ENCODE measurements at places on chromosomes 6 and 20.

DNA sequence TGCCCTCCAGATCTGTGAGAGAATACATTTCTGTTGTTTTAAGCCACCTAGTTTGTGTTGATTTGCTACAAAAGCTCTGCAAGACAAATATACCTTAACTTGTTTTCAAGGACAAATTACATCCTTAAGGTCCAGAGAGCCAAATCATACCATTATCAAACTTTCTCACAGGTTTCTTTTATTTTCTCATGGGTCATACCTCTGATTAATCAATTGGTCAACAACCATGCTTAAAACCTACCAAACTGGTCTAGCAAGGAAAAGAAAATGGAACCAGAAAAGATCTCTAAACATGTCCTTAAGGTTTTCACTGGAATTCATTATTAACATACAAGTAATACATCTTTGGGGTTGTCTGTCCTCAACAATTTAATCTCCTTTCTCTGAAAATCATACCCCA is 535.0 kb downstream of the CD83 start:
- DNase-seq, result no peak

- DNase-seq, result no peak
Observed at GRCh38 chr6:35673755-35674154, 15.0 kb downstream of the FKBP5 start.

DNA sequence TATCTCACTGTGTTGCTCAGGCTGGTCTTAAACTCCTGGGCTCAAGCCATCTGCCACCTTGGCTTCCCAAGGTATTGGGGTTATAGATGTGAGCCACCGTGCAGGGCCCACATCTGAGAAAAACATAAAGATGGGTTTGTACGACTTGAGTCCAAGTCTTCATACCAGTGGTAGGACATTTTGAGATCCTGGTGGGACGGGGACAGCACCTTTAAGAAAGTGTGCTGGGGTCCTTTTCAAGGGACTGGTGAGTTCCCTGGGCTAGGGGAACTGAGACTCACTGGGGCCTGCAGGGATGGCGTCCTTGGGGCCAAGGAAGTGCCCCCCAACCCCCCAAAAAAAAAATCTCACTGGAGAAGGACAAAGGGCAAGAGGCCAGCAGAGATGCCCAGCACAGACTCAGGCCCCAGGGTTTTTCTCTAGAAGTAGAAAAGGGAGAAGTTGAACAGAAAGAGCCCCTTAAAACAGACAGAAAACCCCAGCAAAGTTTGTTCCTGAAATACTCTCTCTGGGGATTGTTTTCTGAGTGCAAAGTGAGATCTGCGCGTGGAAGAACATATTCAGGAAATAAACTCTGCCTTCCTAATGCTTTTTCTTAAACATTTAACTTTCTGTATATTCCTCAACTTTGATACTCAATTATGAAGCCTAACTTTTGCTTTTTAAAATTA is 10.7 kb downstream of the OSBPL2 start:
- no peak for DNase-seq

DNA sequence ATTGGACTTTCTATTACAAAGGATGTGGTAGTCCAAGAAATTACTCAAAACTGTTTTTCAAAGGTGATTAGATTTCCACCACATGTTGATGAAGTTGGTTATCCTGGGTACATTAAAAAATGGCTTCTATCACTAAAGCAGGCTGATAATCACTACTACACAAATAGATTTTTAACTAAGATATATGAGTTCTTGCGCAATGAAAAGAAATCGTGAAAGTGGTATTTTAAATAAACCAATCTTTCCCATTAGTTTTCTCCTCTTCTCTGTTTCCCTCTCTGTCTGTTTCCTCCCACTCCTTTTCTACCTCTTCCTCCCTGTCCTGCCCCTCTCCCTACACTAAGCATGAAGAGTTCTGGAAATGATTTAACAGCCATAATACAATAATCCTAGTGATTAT is 487.9 kb upstream of the CITED2 start:
- DNase-seq, result no peak

GRCh38 chr6:42423244-42423643 is 28.5 kb downstream of the TRERF1 start:
- DNase-seq, result peak; percentile 91

GRCh38 chr20:25486377-25486776 is 78.9 kb downstream of the GINS1 start:
- DNase-seq, result no peak

DNA sequence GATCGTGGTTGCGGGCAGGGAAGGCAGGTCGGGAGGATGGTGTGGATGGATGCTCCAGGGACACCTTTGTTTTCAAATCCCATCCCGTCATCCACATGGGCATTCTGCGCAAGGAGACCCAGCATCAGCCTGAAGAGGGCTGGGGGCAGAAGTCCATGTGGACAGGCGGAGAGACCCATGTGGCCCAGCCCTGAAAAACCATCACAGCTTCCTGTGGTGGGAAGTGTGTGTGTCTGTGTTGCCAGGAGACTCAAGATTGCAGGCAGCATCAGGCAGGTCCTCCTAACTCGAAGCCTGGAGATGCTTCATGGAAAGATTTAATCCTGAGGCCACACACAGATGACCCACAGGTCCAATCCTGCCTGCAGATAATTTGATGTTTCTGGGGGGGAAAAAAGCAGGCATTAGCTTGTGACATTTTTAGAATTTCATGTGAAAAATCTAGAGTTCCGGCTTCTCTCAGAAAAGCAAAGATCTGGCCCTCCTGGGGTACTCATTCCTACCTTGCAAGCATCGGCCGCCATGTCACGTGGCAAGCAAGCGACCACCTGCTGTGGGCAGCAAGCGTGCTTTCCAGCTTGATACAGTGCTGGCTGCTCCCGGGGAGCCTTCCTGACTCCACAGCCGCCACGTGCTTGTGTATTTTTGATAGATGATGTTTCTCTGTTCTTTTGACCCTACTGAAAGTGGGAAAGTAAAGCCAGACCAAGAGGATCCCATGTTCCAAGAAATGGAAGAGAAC is 25.8 kb downstream of the BCAS4 start:
- DNase-seq, result peak; percentile 73

DNA sequence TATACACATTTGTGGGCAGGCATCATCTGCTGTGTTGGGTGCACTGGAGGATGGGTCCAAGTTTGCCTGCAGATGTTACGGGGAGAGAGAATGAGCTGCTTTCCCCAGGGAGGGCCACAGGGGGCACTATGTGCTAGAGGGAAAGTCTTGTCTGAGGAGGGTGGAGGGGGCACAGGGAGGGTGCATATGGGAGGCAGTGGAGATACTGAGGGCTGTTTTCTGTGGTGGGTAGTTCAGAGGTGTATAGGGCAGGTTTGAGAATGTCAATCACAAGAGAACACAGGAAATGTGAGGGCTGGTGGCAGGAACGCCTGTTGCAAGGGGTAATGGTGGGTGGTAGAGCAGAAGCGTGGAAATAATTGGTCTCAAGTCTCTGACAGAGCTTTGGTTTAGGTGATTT is 7.7 kb upstream of the PTPRA start:
- no peak for DNase-seq

GRCh38 chr6:145370559-145370958 is 364.8 kb downstream of the EPM2A start:
- DNase-seq, result no peak

GRCh38 chr6:157074969-157075368 is 248.3 kb downstream of the TMEM242 start:
- no peak for DNase-seq

GRCh38 chr6:41572613-41573012 is 26.4 kb downstream of the FOXP4 start:
- no peak for DNase-seq

DNA sequence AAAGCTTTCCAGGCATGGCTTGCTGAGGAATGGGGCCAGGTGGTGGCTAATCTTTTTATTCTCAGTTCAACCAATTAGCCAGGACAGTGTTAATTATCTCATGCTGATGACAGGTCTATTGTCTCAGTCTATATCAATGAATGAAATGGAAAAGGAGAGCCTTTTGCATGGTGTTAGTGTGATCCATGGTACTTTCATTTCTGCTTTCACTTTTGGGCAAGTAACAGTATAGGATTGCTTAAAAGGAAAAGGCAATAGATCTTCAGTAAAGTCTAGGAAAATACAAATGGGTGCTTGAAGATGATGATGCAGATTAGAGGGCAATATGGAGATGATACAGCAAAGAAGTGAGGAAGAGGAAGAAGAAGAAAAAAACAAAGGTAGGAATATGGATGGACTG is 430.3 kb downstream of the TFAP2A start:
- DNase-seq, result no peak

DNA sequence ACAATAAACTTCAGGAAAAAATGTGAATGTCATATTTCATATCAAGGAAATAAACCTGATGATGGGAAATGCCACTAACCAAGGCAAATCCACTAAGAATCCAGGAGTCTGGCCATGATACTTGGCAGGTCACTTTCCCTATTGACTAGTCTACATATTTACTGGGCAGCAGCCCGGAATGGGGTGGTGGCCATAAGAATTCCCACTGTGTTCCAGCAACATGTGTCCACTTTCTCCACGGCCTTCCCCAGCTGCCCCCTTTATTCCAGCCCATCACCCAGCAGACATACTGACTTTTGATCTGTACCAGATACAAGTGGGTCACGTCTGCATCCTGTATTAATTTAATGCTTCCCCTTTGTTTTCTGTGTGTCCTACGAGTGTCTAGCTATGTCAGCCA is 234.5 kb upstream of the PRDM1 start:
- DNase-seq, result no peak

DNA sequence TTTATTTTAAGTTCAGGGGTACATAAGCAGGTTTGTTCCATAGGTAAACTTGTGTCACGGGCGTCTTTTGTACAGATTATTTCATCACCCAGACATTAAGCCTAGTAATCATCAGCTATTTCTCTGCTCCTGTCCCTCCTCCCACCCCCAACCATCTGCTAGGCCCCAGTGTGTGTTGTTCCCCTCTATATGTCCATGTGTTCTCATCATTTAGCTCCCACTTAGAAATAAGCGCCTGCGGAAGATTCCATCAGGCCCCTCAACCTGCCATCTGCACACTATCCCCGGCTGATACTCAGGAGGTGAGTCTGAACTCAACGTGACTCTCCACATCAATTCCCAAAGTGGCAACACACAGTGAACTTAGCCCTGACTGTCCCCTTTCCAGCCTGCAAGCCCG is 228.0 kb upstream of the SYNDIG1 start:
- DNase-seq, result no peak

GRCh38 chr20:58149437-58150091 is 78.9 kb downstream of the ANKRD60 start:
- no peak for DNase-seq

DNA sequence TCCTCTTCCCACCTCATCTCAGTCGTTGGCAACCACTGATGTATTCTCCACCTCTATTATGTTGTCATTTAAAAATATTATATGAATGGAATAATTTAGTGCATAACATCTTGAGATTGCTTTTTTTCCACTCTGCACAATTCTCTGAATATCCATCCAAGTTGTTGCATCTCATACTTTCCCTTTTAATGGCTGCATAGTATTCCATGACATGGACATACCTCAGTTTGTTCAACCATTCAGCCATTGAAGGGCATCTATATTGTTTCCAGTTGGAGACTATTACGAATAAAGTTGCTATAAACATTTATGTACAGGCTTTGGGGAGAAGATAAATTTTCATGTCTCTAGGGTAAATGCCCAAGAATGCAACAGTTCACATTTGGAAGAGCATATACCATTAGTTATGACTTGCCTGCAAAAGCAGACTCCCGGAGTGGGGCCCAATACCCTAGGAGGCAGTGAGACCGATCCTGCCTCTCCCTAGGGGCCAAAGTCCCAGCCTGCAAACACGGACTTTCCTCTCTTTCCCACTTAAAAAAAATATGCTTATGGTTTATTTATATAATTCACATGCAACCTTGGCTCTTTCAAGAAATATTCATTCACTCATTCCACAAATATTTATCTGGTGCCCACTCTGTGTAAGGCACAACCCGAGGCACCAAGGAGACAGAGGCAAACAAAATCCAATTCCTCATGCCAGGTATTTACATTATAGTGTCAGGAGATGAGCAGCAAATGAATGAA is 227.0 kb upstream of the PMEPA1 start:
- no peak for DNase-seq

GRCh38 chr6:51093871-51094270 is 275.2 kb downstream of the TFAP2B start:
- no peak for DNase-seq

- DNase-seq, result no peak
Observed at GRCh38 chr6:7707787-7708186, 18.1 kb upstream of the BMP6 start.

GRCh38 chr6:118865100-118865391 is 28.9 kb upstream of the ASF1A start:
- no peak for DNase-seq

DNA sequence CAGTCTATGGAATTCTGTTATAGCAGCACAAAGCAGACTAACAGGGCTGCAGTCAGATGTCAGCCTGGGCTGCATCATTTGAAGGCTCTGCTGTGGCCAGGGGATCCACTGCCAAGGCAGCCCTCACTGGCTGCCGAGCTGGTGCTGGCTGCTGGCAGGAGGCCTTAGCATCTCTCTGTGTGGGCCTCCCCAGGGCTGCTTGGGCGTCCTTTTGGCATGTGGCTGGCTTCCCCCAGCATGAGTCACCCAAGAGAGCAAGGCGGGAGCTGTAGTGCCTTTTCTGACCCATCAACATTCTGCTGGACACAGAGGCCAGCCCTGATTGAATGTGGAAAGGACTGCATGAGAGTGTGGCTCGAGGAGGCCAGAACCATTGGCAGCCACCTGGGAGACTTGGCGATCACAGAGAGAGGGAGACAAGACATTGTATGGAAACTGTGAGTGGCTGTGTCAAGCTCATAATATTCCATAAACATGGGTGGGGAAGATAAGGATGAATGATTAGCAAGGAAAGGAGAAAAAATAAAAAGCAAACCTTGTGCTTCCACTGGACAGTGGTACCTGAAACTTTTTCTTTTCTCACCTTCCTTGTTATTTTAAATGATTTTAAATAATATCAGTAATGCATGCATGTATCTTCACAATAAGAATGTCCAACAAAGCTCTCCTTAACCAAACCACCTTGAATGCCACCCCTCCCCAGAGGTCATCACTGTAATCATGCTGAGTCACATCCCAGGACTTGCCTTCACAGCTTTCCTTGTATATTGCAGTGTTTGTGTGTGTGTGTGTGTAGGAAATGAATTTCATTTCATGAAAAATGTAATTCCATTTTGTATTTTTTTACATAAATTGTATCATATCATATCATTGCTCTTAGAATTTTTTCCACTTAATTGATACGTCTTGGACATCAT is 55.0 kb upstream of the VSX1 start:
- no peak for DNase-seq

- no peak for DNase-seq
Observed at GRCh38 chr20:48238326-48238725, 453.0 kb upstream of the SULF2 start.

DNA sequence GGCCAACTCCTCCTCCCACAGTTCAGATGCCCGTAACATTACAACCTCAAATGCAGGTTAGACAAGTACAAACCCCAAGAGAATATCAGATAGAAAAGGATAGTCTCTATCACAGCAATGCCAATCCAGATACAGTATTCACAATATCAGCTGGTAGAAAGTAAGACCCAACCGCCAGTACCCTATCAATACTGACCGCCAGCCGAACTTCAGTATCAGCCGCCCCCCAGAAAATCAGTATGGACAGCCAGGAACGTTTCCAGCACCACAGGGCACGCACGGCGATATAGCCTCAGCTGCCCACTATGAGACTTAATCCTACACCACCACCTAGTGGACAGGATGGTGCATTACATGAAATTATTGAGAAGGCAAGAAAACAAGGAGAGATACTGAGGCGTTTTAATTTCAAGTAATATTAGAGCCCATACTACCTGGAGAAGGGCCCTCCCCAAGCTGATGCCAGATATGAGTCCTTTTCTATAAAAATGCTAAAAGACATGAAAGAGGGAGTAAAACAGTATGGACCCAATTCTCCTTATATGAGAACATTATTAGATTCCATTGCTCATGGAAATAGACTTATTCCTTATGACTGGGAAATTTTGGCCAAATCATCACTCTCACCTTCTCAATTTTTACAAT is 17.6 kb upstream of the EIF2S2 start:
- DNase-seq, result peak; percentile 81
